ENCODE measurements at places on chromosomes 5 and 9.

DNA sequence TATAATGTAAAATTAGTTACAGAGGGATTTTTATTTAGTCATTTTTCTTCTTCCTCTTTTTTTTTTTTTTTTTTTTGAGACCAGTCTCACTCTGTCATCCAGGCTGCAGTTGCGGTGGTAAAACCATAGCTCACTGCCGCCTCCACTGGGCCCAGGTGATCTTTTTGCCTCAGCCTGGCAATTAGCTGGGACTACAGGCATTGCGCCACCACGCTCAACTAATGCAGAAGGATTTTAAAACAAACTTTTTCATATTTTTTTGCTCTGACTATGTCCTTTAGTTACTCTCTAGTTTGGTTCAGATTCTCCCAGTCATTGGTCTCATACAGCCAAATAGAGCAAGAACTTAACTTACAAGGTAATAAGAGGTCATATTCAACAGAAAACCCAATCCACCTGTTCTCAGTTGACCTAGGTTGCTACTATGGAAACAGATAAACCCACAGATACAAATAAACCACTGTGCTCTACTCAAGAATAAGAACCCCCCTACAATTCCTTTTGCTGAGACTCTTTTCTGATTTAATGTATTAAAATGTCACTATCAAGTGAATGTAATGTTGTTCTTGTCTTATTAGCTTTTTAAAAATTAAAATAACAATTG lies 50.1 kb upstream of the TTC39B start:
- DNase-seq, result no peak

DNA sequence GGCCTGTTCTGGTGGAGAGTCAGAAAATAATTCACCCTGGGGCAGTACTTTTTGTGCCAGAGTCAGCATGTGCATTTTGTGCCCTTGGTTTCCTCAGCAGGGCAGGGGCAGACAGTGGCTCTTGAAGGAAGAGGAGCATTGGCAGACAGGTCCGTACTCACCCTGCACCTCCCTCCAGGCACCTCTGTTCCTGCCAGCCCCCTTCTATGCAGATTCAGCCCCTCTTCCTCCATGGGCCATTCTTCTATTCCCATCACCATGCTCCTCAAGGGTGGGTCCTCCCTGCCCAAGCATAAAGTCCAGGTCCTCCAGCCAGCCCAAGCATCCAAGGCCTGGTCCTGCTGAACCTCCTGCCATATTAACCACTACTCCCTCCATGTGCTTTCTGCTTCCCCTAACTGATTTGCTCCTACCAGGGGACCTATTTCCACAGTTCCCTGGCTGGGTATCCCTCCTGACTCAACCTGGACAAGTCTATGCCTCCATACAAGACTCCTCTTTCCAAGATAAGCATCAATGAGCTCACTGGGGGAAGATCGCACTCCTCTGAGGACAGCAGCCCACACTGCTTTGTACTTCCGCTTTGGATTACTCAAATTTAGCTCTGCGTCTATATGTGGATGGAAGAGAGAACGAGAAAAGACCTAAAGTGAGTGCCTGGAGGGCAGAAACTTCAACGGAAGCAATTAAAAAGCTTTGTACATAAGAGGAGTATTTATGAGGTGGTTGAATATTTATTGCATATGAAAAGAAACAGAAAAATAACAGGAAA lies 9.3 kb upstream of the ACSL6 start:
- no peak for DNase-seq

GRCh38 chr5:174300118-174300940 lies 254.8 kb downstream of the NSG2 start:
- no peak for DNase-seq

DNA sequence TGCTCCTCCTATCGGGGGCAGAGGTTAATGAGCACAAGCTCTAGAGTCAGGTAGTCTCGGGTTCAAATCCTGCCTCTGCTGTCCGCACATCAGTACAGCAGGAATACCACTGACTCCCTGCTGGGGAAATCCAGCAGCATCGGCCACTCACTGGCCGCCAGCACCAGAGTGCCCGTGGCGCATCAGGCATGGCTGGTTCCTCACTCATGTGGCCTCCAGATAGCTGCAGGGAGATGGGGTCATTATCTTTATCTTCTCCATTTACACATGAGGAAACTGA lies 137.6 kb upstream of the COL5A1 start:
- DNase-seq, result no peak

GRCh38 chr5:15248731-15249130 lies 251.2 kb upstream of the FBXL7 start:
- no peak for DNase-seq

DNA sequence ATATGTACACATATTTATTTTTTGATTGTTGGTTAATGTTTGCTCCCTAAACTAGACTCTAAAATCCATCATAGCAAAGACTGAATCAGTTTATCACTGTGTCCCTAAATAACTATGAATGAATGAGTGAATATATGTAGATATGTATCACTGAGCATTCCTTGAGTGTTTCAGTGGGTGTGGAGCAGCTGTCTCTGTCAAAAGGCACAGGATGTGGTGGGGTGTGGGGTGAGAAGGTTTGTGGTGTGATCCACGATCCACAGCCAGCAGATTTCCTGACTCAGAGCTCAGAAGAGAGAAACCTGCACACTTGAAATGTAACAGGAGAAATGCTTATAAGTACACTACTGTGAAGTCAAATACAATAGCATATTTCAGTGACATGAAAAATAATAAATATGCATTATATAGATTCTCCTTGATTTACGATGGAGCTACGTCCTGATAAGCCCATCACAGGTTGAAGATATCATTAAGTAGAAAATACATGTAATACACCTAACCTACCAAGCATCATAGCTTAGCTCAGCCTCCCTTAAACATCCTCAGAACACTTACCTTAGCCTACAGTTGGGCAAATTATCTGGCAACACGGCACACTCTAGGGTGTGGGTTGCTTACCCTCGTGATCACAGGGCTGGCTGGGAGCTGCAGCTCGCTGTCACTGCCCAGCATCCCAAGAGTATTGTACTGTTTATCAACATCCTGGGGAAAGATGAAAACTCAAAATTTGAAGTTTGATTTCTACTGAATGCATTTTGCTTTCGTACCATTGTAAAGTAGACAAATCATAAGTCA lies 287.0 kb downstream of the GAS1 start:
- no peak for DNase-seq

GRCh38 chr5:147685993-147686392 lies 96.5 kb downstream of the JAKMIP2 start:
- DNase-seq, result no peak

- DNase-seq, result no peak
These were observed 218.4 kb downstream of the SPATA31D1 start for GRCh38 chr9:82206946-82207345.

Data from SHP77 treated with DMSO at 0.1 percent for 48 hours (cell line).